ENCODE measurements at places on chromosomes 1 and 21.

DNA sequence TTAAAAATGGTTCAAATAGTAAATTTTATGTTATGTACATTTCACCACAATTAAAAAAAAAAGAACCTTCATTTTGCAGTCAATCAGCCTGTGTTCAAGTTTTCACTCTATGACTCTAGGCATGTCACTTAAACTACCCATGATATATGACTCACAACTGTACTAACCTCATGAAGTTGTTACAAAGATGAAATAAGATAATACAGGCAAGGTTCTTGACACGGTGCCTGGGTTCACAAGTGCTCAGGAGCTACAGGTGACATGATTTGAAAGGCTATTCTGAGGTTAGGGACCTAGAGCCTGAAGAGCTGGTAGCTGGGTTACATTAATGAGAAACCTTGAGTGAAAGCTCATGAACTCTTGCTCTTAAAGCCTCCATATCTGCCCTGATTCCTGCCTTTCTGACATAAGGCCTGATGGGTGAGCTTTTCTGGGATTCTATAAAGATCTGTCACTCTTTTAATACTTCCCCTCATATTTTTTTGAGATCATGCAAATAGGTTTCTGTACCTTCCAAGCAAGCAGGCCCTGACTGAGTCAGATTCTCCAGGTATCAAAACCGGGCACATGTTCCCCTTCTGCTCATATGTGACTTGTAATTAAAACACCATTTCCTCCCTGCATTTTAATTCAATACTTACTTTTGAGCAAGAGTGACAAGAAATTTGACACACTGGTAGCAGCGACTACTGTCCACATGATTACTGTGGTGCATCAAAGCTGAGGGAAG is 34.0 kb downstream of the PCSK9 start:
- DNase-seq = no peak

DNA sequence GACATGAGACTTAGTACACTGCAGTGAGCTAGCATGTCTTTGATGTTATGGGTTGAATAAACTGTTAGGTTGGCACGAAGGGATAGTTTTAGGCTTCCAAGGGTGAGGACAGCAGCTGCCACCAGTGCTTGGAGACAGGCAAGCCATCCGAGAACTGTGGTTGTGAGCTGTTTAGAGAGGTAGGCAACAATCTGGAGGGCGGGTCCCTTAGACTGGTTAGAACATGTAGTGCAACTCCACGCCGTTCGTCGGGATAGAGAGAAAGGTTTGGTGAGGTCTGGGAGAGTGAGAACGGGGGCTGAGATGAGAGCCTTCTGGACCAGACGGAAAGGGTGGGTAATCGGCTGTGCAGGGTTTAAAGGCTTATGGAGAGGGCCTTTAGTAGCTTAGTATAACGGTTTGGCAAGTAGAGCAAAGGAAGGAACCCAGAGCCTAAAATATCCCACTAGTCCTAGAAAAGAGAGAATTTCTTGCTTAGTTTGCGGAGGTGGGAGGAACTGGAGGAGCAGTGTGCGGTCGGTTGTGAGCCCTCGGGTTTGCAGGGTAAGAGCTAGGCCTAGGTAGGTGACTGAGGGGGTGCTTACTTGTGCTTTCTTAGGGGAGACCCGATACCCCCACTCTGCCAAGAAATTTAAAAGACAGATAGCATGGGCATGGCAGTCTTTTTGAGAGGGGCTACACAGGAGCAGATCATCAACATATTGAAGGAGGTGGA is 72.8 kb downstream of the CNST start:
- DNase-seq = no peak

DNA sequence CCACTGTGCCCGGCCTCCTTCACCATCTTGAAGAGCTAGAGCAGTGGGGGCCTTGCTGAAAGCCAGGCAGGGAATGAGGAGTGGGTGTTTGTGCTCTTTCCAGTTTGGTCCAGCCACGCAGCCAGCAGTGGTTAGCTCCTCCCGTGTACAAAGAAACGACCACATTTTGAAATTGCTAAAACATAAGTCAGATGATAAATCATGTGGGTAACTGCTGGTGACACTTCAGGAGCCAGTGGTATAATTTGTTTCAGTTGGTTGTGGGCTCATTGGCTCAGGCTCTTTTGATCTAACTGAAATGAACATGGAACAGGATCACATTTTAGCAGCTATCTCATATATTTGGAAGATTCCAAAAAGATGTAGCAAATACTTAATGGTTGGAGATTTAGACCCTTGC is 87.6 kb downstream of the MTR start:
- no peak for DNase-seq

DNA sequence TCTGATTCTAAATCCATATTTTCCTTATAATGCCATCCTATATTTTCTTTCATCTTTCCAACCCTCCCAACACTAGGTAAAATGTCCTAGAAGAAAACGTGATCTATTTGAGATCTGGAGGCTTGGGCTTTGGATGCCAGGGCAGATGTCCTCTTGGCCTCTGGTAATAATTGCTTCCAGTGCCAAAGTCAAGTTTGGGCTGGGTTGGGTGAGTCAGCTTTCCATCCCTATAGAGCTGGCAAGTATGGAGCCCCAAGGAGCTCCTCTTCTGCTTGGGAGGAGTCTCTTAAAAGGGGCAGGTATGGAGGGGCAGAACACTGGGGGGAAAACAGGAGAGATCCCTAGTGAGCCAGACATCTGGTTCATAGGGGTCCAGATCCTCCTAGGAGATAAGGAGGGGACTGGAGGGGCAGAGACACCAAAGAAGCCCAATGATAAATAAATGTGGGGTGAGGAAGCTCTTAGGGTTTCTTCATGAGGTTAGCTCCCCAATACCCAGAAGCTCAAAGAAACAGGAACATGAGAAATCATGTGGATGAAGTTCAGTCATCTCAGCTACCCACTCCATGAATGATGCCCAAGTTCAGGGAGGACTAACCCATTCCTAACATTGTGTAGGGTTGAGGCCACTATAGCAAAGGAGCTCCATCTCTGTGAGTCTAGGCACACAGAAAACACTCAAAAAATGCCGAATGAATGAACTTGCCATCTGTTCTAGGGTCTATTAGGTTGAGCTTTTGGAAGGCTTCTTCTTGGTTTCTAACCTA is 3.5 kb downstream of the C1orf116 start:
- no peak for DNase-seq

DNA sequence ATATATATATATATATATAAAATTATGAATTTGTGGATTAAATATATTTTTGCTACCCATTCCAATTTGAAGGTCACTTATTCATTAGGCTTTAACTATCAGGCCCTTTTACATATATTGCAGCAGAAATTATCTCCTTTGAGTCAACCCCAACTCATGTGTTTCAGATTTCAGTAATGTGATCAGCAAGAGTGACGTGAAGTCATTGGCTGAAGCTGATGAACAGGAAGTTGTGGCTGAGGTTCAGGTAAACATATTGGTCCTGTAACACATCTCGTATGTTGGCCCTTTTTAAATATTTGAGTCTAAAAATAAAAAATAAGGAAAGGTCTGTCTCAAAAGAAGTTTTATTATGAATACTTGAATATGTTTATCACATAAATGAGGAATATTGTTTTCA is 8.5 kb downstream of the VPS45 start:
- DNase-seq = no peak

GRCh38 chr1:89102021-89102420 is 23.9 kb downstream of the GBP2 start:
- DNase-seq = no peak

GRCh38 chr1:18955441-18956192 is 859 bp downstream of the IFFO2 start:
- peak; percentile 18 for DNase-seq
